ENCODE measurements at places on chromosomes 6 and 20. TPM values are rescaled to one million over a fixed set of nuclear protein-coding genes. Genes with fewer than 3 reads are reported as not detected.
A peak's percentile ranks its signal among the peaks of the same experiment; 100 is the strongest.

COX4I2 gene
- total RNA-seq: not detected

SLC35D3 gene
- not detected for total RNA-seq

SLC44A4 gene
- 0.27 TPM for total RNA-seq

DCDC2 gene
- 0.23 TPM for total RNA-seq

PHACTR1 gene
- total RNA-seq: 0.07 TPM

DNA sequence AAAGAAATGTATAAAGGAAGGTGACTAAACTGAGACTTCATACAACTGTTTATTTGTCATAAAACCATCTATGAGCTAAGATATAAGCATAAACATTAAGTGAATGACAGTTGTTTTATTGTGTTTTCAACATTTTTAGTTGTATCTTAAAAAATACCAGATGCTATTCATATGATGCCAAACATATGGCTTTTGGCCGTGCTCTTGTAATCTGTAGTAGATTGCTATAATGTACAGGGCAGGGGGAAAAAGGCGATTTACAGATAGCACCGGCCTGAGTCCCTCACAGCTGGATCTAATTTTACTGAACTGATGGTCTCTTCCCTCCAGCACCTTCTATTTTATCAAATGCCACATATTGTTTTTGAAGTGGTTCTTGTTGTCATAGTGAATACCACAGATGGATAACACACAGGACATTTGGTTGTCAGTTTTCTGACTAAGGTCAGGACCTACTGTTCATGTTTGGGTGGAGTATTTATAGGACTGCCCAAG, 48.2 kb downstream of the CENPW start:
- no peaks in the 10 kb centered on the region for H3K4me1 ChIP-seq
- H3K27me3 ChIP-seq: no peaks in the 10 kb centered on the region
- no peak overlapping the region for H3K4me3 ChIP-seq
- H3K27ac ChIP-seq: no peak overlapping the region

DNA sequence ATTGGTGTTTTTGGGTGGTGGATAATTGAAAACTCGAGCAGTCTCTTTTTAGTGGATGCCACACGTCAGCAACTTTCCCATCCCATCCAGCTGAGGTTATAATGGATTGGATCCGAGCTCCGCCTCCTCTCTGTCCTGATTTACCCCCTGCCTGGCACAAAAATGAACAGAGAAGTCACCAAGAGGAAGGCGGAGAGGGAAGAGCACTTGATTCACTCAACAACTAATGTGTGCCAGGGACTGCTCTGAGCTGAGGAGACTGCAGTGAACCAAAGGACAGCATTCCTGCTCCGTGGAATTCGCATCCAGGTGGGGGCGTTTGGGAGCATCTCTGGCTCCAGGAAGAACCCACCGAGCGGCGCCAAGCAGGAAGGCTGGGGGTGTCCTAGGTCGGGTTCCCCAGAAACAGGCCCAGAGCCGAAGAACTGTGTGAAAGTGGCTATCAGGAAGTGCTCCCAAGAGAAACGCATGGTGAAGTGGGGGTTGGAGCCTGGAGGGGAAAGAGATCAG, 95.8 kb upstream of the NAA20 start:
- peaks cover 5% of the 10 kb centered on the region for H3K27me3 ChIP-seq
- H3K36me3 ChIP-seq: no peaks in the 10 kb centered on the region
- H3K4me3 ChIP-seq: no peak overlapping the region
- H3K4me1 ChIP-seq: no peaks in the 10 kb centered on the region
- H3K27ac ChIP-seq: no peak overlapping the region

DNA sequence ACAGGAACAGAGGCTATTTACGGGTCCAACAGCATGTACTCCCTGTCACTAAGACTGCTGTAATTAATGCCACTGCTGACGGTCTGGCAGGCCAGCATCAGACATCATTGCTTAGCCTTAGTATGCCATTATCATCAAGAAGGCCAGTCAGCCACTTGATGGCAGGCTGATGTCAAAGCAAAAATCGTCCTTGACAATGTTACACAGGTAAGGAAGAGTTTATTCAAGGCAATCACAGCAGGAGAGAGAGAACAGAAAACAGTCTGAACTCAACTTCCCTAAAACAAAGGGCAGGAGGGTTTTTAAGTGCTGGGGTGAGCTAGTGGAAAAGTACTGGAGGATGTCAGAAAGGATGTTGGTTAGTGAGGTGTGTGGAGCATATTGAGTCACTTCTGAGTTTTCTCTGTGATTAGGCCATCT, 25.1 kb downstream of the FKBP1C start:
- H3K27me3 ChIP-seq: no peaks in the 10 kb centered on the region
- no peaks in the 10 kb centered on the region for H3K36me3 ChIP-seq
- DNase-seq: no peak
- no peaks in the 10 kb centered on the region for H3K4me1 ChIP-seq

- peaks cover 14% of the 10 kb centered on the region for H3K4me1 ChIP-seq
- no peak overlapping the region for H3K27ac ChIP-seq
- peaks cover 81% of the 10 kb centered on the region for H3K27me3 ChIP-seq
- peaks cover 22% of the 10 kb centered on the region for H3K36me3 ChIP-seq
- H3K4me3 ChIP-seq: no peak overlapping the region
These were observed 23.7 kb downstream of the POM121L2 start for GRCh38 chr6:27288136-27289044.

DNA sequence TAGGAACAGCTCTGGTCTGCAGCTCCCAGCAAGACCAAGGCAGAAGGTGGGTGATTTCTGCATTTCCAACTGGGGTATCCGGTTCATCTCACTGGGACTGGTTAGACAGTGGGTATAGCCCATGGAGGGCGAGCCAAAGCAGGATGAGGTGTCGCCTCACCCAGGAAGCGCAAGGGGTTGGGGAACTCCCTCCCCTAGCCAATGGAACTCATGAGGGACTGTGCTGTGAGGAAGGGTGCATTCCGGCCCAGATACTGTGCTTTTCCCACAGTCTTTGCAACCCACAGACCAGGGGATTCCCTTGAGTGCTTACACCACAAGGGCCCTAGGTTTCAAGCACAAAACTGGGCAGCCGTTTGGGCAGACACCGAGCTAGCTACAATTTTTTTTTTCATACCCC, 21.8 kb downstream of the HDDC2 start:
- no peaks in the 10 kb centered on the region for H3K27me3 ChIP-seq
- no peak overlapping the region for H3K27ac ChIP-seq
- DNase-seq: no peak

- H3K4me1 ChIP-seq: no peaks in the 10 kb centered on the region
- no peak for DNase-seq
- no peak overlapping the region for H3K27ac ChIP-seq
- H3K36me3 ChIP-seq: no peaks in the 10 kb centered on the region
- no peak overlapping the region for H3K4me3 ChIP-seq
These were observed 1217.2 kb upstream of the GJE1 start for GRCh38 chr6:140915551-140915950.

DNA sequence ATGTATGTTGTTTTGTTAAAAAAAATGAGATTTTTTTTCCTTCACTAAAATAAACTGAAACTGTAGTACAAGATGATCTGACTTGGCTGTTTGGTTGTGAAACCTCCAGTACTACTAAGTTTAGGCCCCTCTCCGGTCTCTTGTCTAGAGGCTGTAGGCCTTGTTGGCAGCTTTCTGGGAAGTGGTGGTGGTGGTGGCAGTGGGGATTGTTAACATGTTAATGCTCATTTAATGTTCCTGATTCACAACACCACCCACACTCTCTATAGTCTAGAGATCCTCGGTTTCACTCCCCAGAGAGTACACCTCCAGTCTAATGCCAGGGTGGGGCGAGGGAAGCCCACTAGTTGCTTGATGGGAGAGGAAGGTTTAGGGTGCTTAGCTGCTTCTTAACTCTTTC, 24.1 kb downstream of the STK4 start:
- peak; percentile 81 for DNase-seq
- no peaks in the 10 kb centered on the region for H3K27me3 ChIP-seq
- peaks cover 65% of the 10 kb centered on the region for H3K36me3 ChIP-seq

DNA sequence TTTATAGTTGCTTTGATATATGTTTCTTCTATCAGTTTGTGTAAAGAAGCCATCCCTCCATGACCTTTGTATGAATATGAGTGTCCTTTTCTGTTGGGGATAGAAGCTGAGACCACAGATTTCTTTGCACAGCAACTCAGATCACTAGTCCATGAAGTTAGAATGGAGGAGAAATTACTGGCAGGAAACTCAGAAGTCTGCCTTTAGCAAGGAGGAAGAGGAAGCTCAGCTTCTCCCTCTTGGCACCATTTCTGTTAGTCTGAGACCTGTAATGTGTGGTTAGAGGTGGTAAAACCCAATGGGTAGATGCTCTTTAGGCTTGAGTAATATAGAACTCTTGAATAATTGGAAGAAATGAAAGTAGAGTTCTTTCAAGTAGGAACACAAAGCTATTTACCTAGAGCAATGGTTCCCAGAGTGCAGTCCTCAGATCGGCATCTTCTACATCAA, 995.3 kb upstream of the FLRT3 start:
- no peak overlapping the region for H3K4me3 ChIP-seq
- H3K27me3 ChIP-seq: no peaks in the 10 kb centered on the region
- H3K36me3 ChIP-seq: no peaks in the 10 kb centered on the region
- H3K4me1 ChIP-seq: no peaks in the 10 kb centered on the region
- no peak overlapping the region for H3K27ac ChIP-seq

DNA sequence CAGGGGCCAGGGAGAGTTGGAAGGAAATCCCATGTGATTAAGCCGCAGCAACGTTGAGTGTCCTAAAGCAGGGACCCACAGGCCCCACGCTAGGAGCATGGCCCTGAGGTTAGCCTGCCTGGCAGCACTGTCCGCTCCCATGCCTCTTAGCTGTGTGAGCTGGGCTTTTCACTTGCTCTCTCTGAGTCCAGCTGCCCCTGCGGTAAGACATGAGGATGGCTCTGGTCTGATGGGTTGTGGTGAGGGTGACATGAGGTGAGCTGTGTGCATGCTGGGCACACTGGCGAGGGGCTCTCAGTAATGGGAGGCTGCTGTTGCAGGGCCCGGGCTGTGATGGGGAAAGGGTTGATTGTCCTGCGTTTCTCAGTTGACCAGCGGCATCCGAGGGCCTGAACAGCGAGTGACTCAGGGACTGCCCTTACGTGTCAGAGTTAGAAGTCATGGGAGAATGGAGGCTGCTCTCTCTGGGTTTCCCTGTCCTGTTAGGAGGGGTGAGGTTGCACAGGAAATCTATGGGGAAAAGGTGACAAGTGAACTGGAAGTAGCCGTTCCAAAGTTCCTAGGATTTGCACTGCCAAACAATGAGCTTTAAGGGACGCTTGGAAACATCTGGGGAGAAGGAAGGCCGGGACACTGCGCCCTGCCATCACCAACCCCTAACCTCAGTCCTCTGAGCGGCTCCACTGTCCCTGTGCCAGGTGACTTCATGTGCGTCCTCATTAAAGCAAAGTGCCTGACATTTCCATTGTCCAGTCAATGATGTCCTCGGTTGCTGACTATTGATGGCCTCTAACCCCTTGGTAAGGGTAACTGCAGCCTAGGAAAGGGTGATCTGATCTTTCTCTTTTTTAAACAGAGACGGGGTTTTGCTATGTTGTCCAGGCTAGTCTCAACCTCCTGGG, 51.3 kb downstream of the ADNP start:
- no peaks in the 10 kb centered on the region for H3K4me1 ChIP-seq
- H3K27me3 ChIP-seq: no peaks in the 10 kb centered on the region
- H3K4me3 ChIP-seq: no peak overlapping the region

DNA sequence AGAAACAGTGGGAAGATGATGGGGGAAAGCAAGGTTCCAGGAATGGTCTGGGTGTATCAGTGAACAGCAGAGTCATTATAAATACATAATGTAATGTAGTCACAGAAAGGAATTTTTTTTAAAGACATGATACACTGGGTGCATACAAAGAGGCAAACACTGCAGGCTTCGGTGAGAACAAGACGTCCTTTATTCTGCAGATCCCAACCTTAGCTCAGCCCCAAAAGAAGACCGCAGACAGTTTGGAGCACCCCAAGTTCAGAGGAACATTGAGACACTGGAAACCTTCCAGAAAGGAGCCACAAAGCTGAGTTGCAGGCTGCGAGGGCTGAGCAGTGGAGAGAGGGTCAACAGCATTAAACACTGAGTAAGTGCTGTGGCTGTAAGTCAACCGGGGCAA, 30.6 kb upstream of the FOXC1 start:
- H3K27ac ChIP-seq: no peak overlapping the region
- no peaks in the 10 kb centered on the region for H3K36me3 ChIP-seq
- H3K4me1 ChIP-seq: no peaks in the 10 kb centered on the region
- H3K4me3 ChIP-seq: no peak overlapping the region
- H3K27me3 ChIP-seq: peaks cover 2% of the 10 kb centered on the region
- DNase-seq: no peak

DNA sequence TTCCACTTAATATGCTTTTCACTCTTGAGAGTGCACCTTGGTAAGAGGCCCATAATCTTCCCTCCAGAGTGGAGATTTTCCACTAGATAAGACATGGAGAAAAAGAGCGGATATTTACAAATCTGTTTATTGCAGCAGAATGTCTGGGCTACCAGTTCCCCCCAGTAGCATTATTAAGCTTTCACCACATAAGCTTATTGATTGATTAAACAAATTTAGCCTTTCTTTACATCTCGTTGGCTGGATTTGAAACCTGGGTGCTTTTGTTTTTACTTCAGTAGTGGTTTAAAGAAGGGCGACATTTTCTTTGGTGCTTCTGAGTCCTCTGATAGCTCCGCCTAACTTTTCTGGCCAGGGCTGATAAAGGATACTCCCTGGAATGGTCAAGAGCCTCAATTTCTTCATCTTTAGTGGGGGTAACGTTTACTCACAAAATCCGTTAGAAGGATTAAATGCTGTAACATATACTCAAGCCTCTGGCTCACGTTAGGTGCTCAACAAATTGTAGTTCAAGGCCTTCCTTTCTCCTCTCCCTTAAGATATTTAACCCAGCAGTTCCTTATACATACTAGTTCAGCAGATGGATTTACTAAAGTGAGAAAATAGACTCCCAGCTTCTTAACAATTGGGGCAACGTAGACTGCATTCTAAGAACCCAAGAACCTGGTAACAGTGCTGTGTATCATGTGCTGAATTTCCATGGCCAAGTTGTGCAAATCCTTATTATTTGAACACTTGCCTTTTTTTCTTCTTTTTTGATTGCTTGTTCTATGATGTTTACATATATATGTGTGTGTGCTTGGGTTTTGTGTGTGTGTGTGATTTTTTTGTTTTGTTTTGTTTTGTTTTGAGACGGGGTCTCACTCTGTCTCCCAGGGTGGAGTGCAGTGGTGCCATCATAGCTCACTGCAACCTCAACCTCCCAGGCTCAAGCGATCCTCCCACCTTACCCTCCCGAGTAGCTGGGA, 91.4 kb downstream of the RREB1 start:
- H3K4me3 ChIP-seq: no peak overlapping the region
- H3K36me3 ChIP-seq: peaks cover 18% of the 10 kb centered on the region
- no peaks in the 10 kb centered on the region for H3K27me3 ChIP-seq
- no peak for DNase-seq
- no peak overlapping the region for H3K27ac ChIP-seq

- H3K27me3 ChIP-seq: peaks cover 8% of the 10 kb centered on the region
- no peak overlapping the region for H3K27ac ChIP-seq
- no peak for DNase-seq
- H3K4me1 ChIP-seq: no peaks in the 10 kb centered on the region
- H3K36me3 ChIP-seq: no peaks in the 10 kb centered on the region
These were observed 111.0 kb downstream of the EDN1 start for GRCh38 chr6:12401200-12401599.

Measured in activated CD4-positive, alpha-beta T cell treated with anti-CD3 and anti-CD28 coated beads for 36 hours (primary cell).